ENCODE measurements at places on chromosomes 6 and 20.
A peak's percentile ranks its signal among the peaks of the same experiment; 100 is the strongest.

DNA sequence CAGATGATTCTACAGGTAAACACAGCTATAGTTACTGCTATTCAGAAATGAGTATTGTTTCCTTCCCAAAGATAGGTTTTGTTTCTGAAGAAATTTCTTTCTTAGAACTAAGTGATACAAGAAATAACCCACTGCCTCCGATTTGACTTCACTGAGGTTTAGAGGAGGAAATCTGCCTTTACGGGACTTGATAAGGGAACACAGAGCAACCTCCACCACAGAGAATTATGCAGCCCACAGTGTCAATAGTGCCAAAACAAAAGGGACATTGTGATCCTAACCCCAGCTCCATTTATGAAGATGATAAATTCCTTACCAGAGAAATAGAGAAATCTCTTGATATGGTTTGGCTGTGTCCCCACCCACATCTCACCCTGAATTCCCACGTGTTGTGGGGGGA lies 164.6 kb downstream of the ZNF217 start:
- no peak for DNase-seq

- no peak for DNase-seq
Measured at GRCh38 chr6:115358616-115359015, 702.1 kb downstream of the FRK start.

DNA sequence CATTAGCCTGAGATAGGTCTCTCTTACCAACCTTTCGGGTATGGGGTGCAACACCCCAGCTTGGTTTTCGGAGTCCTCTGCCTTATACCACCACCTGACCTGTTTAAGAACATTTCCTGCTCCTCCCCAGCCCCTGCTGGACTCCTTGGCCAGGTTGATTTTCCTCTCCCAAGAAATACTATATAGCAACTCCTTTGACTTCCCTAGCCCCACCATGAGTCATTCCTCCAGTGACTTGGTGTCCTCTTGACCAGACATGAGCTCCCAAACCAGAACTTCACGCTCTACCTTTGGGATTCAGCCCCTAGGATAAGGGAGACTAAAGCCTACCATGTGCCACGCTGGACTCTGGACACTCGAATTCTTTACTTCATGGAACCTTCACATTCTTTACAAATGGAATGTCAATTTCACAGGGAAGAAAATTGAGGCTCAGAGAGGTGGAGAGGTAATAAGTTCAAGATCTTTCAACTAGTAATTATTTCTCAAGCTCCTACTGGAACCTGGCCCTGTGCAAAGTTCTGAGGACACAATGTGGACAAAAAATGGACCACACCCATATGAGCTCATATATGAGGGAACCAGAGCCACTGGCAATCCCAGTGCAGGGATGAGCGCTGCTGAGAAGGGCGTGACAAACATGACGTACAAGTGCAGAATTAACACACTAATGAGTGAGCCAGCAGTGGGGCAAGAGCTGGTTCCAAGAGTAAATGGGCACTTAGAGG lies 48.2 kb downstream of the SIRPA start:
- DNase-seq = peak; percentile 41

DNA sequence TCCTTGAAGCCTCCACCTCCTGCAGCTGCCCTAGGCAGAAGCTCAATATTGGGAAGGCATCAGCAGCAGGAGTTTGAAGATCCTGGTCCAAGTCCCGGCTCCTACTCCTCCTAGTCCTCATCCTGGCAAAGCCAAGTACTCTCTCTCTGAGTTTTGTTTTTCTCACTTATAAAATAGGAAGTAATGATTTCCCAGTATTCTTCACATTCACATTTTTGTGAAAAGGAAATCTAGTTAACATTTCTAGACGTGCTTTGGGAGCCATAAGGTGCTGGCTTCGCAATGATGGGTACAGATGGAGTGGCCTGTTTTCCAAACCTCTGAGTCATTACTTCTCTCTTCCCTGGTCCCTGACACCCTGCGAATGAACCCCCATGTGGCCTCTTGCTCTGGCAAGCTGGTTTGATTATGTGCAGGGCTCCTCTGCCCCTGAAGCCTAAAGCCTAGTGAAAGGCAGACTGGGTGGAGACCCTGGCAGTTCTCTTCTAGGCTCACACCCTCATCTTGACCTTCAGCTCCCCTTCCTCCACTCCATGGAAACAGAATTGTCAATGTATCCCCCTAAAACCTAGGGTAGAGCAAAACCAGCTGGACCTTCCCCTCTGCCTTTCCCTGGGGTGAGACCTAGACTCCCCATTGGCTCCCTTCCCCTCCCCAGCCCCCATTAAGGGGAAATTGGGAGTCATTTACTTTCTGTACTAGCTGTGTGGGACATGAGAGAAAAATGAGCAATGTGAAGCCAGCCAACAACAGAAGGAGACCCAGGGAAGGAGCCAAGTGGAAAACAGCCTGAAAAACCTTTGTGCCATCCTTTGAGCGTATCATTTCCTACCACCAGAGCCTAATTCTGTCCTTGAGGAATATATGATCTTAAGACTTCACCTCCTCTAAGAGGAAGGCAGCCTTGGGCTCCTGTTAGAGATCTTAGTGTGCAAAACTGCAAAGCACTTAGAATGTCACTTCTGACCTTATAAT lies 158.4 kb downstream of the UST start:
- no peak for DNase-seq

- DNase-seq = no peak
Measured at GRCh38 chr6:4773181-4773580, 3.0 kb upstream of the CDYL start.

DNA sequence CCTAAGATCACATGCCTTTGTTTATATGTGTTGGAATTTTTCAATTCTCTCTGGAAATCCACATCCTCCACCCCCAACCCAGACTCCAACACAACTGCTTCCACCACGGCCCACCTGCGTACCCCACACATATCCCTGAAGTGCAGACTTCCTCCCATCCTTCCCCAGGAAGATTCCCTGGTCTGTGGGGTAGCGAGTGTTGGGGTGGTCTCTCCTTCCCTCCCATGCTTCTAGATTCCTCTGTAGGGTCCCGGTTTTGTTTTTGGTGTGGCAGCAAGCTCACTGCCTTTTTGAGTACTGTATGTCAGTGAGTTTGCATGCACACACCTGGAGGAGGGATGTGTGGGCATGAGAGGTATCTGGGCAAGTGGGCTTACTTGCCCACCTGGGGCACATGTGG lies 127.6 kb downstream of the MRPL14 start:
- DNase-seq = no peak

- no peak for DNase-seq
Measured at GRCh38 chr6:32056254-32056653, 18.0 kb downstream of the CYP21A2 start.

DNA sequence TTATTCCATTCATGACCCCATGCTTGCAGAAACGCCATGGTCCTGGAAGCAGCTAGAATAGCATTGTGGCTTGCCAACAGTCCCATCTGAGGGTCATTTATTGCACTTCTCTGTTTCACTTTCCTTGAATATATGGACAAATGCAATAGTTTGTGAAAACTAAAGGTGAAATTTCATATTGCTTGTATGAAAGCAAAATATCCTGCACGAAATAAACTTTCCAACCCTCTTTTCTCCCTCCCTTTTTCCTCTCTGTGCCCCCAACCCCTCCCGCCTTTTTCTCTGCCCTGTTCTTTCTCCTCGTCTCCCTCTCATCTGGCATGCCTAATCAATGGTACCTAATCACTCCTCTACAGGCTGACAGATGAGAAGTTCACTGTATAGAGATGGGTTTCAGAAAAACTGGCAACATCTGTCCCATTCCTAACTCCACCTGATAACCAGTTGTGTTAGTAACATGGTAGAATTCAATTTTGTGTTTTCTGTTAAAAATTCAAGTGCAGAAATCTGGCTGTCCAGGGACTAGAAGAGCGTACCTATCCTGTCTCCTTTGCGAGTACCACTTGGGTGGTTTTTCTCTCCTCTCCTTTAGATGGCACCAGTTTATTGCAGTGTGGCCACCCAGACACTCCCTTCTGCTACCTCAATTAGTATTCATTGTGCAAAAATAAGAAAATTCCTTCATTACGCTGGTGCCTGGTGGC lies 198.6 kb downstream of the FOXA2 start:
- no peak for DNase-seq

DNA sequence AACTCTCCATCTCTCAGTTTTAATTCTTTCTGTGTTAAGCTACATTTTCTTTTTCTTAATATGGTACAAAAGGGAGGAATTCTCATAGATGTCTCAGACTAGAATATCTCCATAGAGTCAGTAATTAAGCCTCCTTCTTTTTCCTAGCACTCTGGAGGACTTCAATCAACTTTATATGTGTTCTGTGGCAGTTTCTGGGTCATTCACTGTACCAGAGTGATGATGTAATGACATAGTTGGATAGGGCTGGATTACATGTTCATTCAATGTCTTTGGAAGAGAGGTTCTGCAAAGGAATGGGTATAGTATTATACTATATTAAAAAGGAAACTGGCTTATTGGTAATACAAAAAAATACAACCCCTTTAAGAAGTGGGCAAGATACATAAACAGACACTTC lies 318.3 kb upstream of the OPRM1 start:
- no peak for DNase-seq

GRCh38 chr20:17616480-17617211 lies 46.8 kb downstream of the DSTN start:
- no peak for DNase-seq

DNA sequence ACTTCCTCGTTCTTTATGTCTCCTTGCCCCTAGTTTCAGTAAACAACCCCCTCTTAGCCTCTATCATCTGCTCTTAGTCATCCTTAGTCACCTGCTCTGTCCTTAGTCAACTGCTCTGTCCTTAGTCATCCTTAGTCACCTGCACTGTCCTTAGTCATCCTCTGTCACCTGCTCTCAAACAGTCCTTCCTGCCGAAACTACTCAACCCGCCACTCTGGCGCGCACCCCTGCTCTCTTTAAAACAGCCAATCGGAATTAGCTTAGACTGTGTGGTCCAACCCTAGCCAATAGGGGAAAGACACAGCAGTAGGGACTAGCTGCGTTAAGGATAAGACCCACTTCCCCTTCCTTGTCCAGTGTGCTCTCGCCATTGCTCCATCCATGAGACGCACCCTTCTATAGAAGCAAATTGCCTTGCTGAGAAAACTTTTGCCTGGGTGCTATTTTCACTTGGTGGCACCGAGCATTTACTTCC lies 73.9 kb downstream of the BACH2 start:
- no peak for DNase-seq

DNA sequence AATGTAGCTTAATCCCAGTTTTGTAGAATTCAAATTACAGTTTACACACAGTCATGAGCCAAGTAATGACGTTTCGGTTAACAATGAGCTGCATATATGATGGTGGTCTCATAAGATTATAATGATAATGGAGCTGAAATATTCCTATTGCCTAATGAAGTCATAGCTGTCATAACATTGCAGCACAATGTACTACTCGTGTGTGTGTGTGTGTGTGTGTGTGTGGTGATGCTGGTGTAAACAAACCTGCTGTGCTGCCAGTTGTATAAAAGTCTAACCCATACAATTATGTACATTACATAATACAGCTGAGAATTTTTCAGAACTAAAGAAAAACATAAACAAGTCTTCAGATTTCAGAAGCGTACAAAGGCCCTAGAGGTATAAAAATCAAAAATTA lies 66.7 kb upstream of the ARID1B start:
- no peak for DNase-seq

GRCh38 chr6:30152910-30153610 lies 8.0 kb downstream of the TRIM10 start:
- DNase-seq = no peak

GRCh38 chr6:70272071-70272470 lies 30.8 kb downstream of the COL9A1 start:
- no peak for DNase-seq

- no peak for DNase-seq
Measured at GRCh38 chr6:36786055-36786675, 53.1 kb downstream of the CPNE5 start.

- no peak for DNase-seq
Measured at GRCh38 chr20:23926944-23927872, 47.7 kb upstream of the CST5 start.

- no peak for DNase-seq
Measured at GRCh38 chr6:40352527-40353170, 234.5 kb downstream of the LRFN2 start.

DNA sequence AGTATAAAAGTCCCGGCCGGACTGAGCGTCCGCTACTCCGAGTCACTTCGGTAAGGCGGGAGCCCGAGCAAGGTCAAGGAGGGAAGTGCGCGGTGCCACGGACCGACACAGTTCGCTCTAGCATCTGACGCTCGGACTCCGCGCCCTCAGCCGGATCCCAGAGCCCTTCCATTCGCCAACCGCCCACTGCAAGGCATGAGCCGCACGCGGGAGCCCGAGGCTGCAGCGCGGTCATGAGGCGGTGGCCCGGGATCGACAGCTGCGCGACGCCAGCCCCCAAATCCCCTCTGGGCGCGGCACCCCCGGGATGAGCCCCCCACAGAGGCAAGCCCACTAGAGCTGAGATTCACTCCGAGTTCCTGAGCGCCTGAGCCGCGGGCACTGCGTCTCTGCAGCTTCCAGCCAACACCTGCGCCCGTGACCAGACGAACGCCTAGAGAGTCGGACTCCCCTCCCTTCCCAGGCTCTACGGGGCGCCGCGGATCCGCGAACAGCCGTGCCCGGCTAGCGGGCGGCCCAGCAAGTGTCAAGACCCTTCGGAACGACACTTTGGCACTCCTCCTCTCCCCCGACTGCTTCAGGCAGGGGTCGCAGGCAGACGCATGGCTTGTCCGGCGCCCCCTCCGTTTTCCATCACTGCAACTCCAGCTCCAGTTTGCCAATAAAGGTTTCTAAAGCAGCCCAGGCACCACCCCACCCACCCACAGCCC lies 725 bp upstream of the ISM1 start:
- DNase-seq = peak; percentile 52

DNA sequence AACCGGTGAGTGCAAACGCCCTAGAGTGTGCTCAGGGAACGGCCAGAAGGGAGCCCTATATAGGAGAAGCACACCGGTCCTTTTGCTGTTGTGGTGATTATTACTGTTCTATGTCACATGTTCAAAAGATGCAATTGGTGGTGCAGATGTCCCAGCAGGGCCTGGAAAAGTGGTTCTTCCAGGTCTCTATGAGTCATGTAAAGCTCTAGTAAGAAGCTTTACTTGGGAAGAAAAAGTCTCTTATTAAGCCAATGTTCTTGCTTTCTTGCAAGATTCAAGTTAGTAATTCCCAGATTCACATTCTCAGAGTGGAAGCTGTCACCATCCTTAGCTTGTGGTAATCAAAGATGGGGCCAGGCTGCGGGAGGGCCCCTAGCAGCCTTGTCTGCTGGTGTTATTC lies 23.3 kb downstream of the EDN3 start:
- DNase-seq = no peak

- no peak for DNase-seq
Measured at GRCh38 chr6:34358389-34358905, 34.0 kb downstream of the NUDT3 start.
